Hepatic stellate cell (primary cell): ENCODE measurements at places on chromosomes 12 and 14.
A peak's percentile ranks its signal among the peaks of the same experiment; 100 is the strongest.

DNA sequence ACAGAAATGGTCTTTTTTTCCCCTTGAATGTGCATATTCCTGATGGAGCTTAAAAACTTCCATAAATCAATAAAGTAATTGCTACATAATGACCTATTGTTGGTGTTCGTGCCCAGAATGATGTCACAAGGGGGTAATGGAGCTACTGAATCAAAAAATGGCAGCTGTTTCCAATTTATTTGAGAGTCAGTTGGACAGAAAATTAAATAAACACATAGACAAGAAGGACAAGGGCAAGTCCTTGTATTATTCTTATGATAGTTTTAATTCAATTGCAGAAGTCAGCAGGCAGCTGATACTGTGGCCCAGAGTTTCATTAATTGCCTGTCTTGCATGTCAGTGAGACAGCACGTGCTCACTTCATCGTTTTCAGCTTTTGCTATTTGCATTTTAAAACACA is 473.5 kb downstream of the ETNK1 start:
- DNase-seq: no peak

- no peak for DNase-seq
Measured at GRCh38 chr12:57010627-57011247, 4.4 kb upstream of the ZBTB39 start.

DNA sequence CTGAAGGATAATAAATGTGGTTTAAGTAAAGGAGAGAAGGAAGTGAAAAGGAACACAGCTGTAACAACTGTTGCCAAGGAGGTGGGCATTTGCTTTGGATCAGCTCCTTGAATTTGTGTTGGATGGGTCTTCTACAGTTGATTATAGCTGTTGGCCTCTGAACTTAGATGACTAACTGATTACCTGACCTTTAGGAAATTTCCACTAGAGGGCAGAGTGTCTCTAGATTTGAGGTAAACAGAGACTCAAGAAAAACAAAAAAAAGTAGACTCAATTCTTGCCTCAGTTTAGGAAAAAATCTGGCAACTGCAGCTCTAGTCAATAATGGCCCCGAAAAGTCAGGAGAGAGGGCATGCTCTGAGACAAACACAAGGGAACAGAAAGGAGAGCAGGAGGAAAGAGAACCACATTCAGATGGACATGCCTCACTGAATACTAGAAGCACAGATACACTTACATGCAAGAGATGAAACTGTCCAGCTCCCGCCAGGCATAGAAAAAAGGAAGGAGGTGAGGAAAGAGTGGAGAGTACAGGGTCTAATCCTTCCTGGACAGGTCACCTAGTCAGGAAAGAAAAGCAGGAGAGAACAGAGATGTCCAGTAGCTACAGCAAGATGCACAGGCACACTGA is 20.6 kb downstream of the COX14 start:
- DNase-seq: no peak

DNA sequence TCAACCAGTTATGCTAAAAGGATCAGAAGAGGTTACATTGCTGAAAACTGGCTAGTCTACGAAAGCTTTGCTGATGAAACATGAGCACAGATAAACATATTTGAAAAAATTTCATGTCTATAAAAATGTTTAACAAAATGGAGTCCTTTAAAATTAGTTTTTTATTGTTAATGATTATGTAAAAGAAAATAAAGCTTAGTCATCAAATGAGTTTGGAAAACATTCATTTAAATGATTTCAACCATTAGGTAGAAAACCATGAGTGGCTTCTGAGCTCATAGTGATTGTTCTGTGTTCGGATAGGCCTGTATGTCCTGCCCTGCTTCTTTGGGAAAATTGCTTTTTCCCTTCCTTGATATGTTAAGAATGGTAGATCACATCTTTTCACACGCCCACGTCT is 584 bp upstream of the CD163L1 start:
- DNase-seq: no peak

DNA sequence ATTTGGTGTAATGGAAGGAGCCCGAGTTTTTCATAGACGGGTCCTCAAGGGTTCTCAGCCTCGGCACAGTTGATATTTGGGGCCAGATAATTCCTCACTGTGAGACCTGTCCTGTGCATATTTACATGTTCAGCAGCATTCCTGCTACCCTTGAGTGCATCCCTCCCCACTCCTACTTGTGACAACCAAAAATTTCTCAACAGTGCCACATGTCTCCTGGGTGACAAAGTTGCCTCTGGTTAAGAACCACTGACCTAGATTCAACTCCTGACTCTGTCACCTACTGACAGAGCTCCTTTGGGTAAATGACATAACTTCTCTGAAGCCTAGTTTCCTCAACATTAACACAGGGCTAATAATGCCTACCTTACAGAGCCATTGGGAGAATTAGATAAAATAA is 60.4 kb downstream of the TTC9 start:
- DNase-seq: no peak

GRCh38 chr12:112314981-112315380 is 67.2 kb downstream of the HECTD4 start:
- no peak for DNase-seq

DNA sequence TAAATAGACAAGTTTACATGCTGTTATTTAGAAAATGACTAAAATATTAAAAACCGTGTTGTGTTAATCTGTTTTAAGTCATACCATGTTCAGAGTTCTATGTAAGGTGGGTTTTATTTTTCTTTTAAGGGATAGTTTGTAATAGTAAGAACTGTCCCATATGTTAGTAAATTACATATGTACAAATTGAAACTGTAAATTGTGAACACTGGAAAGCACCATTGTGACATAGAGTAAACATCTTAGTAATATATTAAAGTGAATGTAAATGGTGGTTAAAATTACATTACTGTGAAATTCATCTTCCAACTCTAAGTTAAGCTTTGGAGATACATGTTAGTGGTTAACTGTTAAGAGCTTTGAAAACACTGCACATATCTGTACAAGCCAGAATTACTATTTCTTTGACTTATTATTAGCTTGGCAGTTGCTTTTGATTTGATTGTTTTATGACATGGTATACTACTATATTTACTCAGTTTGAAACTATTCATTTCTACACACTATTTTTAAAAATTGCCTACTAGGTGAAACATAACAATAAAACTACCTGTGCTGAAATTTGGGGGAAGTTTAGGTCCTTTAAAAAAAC is 27.4 kb upstream of the DIP2B start:
- no peak for DNase-seq

- no peak for DNase-seq
Measured at GRCh38 chr12:109670731-109671130, 42.9 kb upstream of the FAM222A start.

GRCh38 chr12:62873826-62874448 is 61.0 kb downstream of the PPM1H start:
- no peak for DNase-seq

DNA sequence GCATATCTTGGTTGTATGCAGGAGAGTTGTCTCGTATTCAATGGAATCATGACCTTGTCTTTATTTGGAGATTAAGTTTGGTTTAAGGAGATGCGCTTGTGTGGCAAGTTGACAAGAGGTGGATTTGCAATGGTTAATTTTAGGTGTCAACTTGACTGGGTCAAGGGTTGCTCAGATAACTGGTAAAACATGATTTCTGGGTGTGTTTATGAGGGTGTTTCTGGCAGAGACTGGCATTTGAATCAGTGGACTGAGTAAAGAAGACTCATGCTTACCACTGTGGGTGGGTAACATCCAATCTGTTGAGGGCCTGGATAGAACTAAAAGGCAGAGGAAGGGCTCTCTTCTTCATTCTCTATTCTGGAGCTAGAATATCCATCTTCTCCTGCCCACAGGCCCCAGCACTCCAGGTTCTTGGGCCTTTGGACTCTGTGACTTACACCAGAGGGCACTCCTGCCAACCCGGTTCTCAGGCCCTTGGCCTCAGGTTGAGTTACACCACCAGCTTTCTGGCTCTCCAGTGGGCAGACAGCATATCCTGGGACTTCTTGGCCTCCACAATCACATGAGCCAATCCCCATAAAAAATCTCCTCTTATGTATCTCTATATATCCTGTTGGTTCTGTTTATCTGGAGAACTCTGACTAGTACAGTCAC is 141.5 kb upstream of the ARID2 start:
- DNase-seq: no peak

- DNase-seq: no peak
Measured at GRCh38 chr14:103613517-103613916, 15.5 kb upstream of the KLC1 start.

- peak; percentile 59 for DNase-seq
Measured at GRCh38 chr14:23365732-23366425, 907 bp upstream of the EFS start.

- DNase-seq: no peak
Measured at GRCh38 chr12:76020281-76020680, 11.3 kb downstream of the PHLDA1 start.

GRCh38 chr12:47549258-47549657 is 156.6 kb downstream of the RPAP3 start:
- no peak for DNase-seq

- DNase-seq: peak; percentile 31
Measured at GRCh38 chr14:51846631-51847488, 13.6 kb upstream of the GNG2 start.

DNA sequence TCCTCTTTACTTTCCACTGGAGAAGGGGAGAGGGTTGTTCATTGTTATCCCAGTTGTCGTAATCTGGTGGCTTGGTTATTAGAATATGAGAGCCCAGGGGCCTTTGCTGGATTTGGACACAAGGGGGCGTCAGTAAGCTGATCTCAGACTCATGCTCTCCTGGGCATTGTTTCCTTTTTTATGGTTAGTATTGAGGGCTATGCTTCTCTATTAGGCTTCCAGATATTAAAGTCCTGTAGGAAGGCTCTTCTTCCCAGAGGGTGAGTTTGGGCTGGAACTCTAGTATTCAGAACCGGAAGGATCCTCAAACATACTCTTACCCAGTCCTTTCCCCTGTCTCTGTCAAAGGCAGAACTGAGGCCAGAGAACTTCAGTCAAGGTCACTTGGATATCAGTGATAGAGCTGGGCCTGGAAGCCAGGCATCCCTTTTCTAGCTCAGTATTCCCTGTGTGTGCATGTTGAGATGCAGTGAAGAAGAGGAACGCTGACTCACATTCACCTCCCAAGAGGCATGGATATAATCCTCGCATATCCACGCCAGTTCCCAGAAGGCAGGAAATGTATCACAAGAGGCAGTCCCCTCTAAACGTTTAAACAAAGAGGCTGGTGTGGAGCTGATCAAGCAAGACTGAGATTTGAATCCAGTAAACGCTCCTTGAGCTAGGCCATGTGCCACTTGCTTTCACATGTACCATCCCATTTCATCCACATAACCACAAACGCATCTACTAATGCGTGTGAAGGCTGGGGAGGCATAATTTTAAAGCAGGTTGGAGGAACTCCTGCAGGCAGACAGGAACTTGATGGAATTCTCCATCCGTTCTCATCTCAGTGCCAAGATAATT is 41.6 kb downstream of the UBE3B start:
- DNase-seq: peak; percentile 75

DNA sequence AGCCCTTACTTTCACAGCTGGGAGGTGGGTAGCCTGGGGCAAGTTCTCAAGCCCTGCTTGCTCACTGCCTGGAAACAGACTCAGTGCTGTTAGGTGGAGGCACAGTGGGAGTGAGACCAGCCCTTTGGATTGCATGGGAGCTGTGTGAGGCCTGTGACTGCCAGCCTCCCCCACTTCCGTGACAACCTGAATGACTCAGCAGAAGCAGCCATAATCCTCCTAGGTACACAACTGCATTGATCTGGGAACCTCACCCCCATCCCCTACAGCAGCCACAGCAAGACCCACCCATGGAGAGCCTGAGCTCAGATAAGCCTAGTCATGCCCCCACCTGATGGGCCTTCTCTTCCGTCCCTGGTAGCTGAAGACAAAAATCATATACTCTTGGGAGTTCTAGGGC is 26.4 kb downstream of the ALG10 start:
- DNase-seq: no peak

- no peak for DNase-seq
Measured at GRCh38 chr12:26252946-26253345, 57.6 kb downstream of the SSPN start.

- no peak for DNase-seq
Measured at GRCh38 chr14:41899416-41899815, 292.7 kb downstream of the LRFN5 start.

DNA sequence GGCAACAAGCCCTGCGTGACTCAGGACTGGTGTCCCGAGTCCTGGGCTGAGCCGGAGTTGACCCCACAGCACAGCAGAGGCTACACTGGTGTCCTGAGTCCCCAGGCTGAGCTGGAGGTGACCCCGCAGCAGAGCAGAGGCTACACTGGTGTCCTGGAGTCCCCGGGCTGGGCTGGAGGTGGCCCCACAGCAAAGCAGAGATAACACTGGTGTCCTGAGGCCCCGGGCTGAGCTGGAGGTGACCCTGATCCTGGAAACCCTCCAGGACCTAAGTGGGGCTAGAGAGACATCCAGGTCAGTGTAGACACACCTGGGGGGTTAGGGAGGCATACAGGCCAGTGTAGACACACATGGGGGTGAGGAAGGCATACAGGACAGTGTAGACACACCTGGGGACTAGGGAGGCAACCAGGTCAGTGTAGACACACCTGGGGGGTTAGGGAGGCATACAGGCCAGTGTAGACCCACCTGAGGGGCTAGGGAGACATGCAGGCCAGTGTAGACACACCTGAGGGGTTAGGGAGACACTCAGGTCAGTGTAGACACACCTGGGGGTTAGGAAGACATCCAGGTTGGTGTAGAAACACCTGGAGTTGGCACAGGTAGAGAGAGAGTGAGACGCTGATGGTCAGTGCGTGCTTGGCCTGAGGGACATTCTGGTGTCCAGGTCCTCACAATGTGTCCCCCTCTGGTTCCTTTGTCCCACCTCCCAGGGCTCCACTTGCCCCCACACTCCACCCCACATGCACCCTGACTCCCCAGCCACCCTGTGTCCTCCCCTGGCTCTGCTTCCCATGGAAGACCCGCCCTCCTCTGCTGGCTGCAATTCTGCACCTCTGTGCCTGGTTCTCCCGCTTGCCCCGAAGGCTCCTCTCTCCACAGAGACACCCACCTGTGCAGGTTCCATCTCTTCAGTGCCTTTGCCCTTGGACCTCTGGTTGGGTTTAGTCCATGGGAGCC is 321.6 kb upstream of the SFSWAP start:
- DNase-seq: no peak

DNA sequence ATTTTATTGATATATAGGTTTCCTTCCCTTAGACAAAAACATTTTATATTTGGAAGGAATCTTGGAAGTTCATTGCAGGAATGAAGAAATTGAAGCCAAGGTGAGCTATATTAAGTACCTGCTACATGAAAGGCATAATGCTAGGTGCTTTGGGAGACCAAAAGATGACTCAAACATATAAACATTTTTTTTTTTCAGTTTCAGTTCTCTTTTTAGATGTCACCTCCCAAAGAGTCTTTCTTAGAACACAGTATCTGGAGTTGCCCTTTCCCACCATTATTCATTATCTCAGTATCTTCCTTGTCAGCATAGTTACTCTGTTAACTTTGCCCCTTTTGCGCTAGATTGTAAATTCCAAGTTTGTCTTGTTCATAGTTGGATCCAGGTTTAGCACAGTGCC is 1.1 kb downstream of the LIN52 start:
- DNase-seq: no peak

GRCh38 chr12:12442548-12443071 is 85.7 kb downstream of the BORCS5 start:
- peak; percentile 48 for DNase-seq

- DNase-seq: no peak
Measured at GRCh38 chr12:131597333-131597732, 113.6 kb upstream of the SFSWAP start.
